ENCODE measurements at places on chromosomes 6 and 20.

DNA sequence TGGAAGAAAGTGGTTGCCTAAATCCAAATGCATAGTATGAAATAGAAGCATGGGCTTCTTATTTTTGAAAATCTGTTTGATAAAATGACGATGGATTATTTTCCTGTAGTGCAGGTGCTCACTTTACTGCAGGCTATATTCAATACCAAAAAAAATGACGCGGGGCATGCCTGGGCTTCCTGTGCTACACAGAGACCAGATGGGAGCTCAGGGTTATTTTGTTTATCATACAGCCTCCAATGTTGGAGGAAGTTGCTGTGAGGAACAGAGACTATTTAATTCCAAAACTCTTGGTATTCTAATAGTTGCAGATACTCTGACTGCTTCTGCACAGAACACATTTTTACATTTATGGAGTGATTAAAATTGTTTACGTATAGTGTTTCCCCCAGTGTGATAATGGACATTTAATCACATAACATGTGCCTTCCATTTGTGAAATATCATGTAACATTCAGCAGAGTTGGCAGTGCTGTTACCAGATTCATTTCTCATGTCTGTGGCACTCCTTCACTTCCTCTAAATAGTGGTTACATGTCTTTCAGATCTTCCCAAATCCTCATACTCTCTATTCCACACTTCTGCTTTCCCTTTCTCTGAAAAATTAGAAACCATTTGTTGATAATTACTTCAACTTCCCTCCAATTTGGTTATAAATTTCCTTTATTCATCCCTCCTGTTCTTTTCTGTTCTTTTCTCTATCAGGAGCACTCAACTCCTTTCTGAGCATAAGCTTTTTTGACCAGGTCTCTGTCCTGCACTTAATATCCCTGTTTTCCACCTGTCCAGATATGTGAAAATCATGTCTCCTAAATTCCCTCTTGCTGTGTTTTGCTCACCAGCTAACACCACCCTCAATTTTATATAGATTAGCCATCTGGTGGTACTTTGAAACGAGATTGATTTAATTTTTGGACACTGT, 121.6 kb downstream of the ADGRB3 start:
- DNase-seq, result no peak

- no peak for DNase-seq
These were observed 329 bp upstream of the ZKSCAN3 start for GRCh38 chr6:28349344-28349891.

DNA sequence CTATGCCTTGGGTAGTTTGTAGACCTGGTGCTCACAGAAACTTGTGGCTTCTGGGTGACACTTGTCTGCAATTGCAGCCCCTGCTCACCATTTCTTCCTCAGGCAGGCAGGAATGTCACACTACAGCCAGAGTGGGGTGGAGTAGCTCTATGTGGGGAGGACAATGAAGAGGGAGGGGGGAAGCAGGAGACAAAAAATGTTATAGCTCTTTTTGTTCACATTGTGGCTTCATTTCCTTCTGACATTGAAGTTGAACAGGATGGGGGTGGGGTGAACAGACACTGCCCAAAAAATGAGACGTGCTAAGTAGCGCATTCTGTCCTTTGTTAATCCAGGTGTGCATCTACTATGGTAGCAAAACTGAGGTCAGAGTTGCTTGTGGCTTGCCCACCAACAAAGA, at the start of gene THEMIS:
TSS of gene THEMIS (minus strand) at position 124 of the 400 bp plus-strand sequence. CDS start 126 bp downstream, outside the sequence.
- DNase-seq, result no peak

GRCh38 chr20:44442298-44443070, 33.2 kb upstream of the TTPAL start:
- no peak for DNase-seq

GRCh38 chr6:169156108-169156792, 97.4 kb downstream of the THBS2 start:
- no peak for DNase-seq

DNA sequence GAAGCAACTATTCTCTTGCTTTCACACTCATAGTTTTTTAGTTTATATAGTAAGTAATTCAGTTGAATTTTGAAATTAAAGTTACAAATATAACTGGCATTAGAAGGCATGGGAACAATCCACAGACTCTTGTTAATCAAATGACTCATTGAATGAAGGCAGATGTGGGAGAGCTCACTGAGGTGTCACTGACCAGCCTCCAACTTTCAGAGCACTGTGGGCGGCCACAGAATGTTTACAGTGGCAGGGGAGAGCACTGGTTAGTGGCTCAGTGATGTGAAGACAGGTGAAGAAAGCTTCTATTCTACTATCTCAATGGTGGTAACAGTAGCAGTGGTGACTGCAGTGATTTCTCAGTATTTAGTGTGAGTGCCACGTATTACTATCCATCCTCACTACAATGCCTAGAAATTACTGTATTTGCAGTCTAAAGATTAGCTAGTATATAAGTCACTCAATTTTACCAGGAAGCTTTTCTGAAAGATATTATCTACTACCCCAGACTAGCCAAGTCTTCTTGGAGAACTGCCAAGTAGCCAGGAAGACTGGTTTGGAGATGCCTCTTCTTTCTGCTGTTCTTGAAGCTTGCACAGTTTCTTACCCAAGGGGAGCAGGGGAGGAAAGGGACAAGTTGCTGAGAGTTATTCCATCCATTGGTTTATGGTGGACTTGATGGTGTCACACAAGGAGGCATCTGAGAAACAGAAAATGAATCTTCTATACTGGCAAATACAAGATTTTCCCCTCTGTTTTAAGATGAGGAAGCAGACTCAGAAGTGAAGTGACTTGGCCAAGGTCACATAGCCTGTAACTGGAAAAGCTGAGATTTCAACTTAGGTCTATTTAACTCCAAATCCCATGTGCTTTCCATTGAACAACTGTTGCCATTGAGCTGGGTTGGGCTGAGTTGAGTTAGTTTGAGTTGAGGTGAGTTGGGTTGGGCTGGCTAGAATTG, 231.2 kb downstream of the ANKRD60 start:
- no peak for DNase-seq

GRCh38 chr20:58098571-58098970, 129.9 kb downstream of the ANKRD60 start:
- DNase-seq, result no peak

- DNase-seq, result peak; percentile 48
These were observed 46.0 kb upstream of the UST start for GRCh38 chr6:148700741-148701311.

- DNase-seq, result peak; percentile 72
These were observed 32.6 kb upstream of the FAM83D start for GRCh38 chr20:38893565-38894090.

DNA sequence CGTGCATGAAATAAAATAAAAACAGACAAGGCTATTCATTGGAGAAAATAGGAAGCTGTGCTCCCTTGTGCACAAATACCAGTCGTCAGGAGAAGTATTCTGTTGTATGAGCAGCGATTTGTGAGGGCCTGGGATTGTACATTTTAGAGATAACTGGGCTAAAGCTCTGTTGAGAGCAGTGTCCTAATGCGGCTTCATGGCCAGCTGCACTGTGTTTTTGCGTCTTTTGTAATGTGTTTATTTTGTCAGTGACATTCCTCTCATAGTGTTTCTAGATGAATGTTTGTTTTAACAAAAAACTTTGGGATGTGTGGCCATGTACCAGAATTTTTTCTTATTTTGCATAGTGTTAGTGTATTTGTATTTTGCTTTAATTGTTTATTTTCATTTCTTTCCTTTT, 14.8 kb downstream of the ERMARD start:
- DNase-seq, result no peak

GRCh38 chr6:109088995-109089394, 5.7 kb downstream of the SESN1 start:
- no peak for DNase-seq

GRCh38 chr6:34657307-34657978, 39.1 kb downstream of the ILRUN start:
- peak; percentile 27 for DNase-seq

Measured in C1 segment of cervical spinal cord (tissue), 14 donors.